ENCODE measurements at places on chromosomes 13 and 19.
A peak's percentile ranks its signal among the peaks of the same experiment; 100 is the strongest.

DNA sequence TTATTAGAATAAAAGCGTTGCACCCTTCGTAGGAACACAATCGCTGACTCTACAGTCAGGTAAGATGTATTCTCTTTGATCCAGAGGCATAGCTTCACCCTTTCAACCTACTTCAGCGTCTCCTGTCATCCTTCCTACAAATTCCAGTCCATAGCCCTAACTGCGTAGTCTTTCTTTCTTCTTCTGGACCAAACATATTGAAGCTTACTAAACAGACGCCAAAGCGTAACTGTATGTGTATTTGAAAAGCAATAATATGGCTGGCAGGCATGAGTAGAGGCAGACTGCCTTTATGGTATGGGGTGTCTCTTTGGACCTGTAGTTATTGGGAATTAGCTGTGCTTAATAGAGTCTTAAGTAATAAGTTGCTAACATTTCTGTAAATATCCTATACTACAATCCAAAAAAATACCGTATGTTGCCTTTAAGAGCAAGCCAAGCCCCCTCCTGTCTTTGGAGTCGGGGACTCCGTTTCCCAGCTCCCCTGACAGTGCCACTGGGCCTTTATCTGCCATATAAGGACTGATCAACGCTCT is 392 bp upstream of the ZNF548 start:
- DNase-seq, result no peak

- no peak for DNase-seq
Observed at GRCh38 chr19:12899891-12900518, 9.0 kb downstream of the GCDH start.

DNA sequence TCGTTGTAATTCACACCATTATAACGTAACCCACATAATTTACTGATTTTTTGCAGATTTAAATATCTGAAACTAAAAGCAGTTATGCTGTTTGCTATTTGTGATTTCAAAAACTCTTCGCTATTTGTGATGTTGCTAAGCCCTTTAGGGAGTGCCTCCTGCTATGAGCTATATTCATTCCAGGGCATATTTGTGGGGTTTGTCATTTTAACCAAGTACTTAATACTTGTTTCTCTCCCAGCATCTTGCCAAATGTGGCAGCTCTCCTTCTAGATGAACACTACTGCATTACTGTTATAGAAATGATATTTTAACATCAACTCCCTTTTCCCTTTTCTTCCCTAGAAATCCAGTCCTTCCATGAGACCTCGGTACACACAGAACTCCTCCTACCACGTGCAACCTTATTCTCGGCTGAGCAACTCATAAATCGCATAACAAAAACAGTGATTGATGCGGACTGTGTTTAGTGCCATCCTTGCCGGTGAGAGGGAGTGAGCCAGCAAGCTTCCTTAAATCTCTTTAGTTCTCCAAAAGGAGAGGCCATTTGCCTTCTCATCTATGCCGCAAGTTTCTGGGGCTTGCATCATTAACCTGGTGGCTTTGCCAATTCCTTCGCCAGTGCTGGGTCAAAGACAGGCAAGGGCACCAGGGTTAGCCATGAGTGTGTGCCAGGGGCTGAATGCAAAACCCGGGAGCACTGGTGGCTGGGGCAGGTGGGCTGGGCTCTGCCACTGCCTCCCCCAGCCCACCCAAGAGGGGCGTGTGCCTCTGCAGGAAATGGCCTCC is 33.4 kb downstream of the RFX2 start:
- DNase-seq, result no peak

DNA sequence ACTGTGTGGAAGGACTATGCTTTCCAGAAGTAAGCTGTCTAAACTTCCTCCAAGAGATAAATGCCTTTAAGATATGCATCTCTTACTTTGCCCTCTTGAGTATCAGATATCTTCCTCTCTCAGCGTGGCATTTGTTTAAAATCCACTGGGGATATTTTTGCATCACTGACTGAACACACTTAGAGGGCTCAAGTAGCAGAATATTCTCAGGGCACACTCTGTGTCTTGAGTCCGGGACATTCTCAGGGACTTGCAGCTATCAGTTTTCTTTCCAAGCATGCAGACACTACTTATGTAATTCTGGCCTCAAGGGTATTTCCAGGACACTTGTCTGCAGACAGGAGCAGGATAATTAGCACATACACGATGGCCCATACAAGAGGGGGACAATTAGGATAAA is 84.7 kb downstream of the ERCC5 start:
- no peak for DNase-seq

DNA sequence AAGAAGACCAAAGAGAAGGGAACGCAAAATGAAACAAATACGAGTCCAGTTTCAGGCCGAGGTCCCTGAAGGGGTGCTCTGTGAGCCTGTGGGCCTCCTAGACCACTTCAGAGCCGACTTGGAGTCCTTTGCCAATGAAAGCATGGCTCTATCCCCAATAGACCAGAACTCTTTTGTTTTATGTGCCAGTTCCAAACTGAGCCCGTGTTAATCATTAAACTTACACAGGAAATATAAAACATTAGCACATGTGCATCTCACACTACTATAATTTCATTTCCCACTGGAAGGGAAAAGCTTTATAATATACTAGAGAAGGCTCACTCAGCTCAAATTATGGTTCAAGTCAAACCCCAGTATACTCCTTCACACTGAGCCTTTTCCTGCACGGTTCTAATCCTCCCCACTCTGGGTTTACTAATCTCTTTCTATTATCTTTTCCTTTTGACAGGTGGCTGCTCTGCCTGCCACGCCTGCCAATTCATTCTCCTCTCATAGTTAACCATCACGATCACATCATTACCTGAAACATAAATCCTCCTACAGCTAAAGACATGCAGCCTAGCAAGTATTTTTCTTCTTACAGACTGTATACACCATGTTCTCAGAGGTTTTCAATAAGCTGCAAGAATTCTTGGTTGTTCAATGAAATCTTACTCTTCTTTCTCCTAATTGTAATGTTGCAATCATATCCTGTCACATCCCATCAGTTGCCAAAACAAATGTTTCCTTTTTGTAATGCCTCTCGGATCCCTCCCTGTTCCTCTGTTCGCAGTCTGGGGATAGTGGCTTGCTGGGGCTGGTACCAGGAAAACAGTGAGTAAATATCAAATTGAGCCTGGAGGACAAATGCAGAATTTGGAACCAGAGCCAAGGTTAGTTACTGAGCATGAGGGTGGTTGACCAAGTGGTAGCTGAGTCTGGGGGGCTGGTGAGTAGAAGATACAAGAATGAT is 18.8 kb upstream of the WASF3 start:
- DNase-seq, result no peak

DNA sequence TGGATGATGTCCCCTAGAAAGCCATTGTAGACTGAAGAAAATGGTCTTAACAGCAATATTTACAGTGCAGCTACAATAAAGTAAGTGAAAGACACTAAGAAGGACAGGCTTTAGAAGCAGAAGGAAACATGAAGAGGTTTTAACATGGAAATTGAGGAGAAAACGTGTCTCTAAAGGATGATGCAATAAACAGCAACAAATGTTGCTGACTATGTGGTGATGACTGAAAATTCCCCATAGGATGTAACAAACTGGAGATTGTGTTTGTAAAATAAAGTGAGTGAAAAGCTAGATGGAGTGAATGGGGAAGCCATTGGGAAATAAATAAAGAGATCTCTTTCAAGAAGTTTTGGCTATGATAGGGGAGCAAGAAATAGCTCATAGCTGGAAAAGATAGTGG is 186.7 kb upstream of the IPO5 start:
- DNase-seq, result no peak

DNA sequence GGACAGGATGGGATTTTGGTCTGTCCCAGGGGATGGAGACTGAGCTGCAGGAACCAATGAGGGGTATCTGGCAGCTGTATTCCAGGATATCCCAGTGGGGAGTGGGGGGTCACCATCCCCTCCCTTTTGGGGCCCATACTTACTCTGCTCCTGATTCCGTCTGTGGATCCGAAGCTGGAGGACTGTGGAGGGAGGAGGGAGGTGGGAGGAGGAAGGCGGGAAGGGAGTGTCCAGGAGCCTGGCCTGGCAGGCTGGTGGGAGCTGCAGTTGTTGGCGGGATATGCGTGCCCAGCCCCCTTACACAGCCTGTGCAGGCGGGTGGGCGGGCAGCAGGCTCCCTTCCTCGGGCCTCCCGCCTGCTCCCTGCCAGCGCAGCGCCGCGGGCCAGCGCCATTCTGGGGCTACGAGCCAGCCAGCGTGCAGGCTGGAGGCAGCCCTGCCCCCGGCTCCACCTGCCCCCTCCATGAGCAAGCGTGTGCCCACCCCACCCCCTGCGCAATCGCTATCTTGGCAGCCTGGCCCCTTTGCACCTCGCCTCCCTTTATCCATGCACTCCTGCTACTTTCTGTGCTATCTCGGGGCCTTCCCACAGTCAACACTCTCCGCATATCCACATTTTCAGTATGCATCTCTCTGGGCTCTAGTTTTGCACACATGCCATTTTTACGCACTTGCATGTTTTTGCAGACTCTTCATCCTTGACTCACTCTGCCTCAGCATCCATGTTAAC is 2.8 kb downstream of the MAMSTR start:
- DNase-seq, result peak; percentile 76

- peak; percentile 21 for DNase-seq
Observed at GRCh38 chr13:107545946-107546502, 669.3 kb downstream of the LIG4 start.

DNA sequence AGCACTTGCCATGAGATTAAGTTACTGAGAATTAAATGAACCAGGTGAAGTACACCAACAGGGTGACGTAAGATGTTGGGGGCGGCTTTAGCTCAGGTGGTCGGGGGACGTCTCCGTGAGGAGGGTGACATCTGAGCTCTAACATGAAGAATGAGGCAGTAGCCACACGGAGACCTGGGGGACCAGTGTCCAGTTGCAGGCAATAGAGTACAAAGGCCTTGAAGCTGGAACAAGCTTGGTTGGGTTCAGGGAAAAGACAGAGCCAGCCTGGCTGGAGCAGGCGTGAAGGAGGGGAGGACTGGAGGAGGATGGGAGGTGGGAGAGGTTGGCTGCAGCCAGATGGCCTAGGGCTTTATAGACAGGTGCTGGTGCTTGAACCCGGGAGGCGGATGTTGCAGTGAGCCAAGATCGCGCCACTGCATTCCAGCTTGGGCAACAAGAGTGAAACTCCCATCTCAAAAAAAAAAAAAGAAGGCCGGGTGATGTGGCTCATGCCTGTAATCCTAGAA is 1.6 kb downstream of the SPINT2 start:
- DNase-seq, result no peak

DNA sequence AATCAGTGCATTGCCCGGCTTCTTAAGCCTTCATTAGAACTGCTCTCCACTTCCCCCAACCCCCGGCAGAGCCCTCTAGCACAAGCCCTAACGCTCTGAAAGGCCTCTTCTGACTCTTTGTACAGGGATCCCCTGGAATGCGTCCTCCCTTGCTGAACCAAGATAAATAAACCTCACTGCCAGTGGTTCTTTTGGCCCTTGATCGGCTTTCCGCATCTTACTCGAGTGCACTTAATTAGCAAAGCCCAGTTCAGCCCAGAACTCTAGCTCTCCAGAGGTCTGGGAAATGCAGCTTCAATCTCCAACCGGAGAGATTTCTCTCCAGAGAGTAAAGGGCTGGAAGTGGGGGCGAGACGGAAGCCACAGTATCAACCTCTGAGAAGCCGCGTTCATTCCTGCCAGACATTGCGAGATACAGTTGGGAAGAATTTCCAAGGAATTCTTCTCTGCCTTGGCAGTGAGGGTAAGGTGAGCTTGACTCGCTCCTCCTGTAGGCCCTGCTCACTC is 8.7 kb upstream of the ZNF444 start:
- DNase-seq, result no peak

- no peak for DNase-seq
Observed at GRCh38 chr13:99331881-99332293, 24.7 kb upstream of the GPR183 start.

- DNase-seq, result no peak
Observed at GRCh38 chr13:102945886-102946285, 100.1 kb downstream of the ERCC5 start.

- DNase-seq, result no peak
Observed at GRCh38 chr13:20049558-20050473, 91.3 kb downstream of the ZMYM2 start.

- DNase-seq, result no peak
Observed at GRCh38 chr19:35557539-35558399, 5.7 kb downstream of the ATP4A start.

DNA sequence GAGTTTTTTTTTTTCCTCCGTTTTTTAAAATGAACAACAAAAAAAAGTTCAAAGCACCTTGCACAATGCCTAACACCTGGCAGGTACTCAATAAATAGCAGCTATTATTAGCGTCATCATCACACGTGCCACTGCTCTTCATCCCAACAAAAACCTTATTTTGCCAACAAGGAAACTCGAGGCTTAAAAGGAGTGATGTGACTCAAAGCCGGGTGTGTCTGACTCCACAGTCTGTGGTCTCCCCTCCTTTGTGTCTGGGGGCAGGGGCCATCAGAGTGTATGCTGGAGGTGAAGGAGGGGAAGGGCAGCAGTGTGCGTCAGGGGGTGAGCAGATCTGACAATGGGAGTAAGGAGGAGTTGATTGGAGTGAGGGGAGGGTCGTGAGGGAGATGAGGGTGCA is 34.1 kb upstream of the POU2F2 start:
- DNase-seq, result no peak

DNA sequence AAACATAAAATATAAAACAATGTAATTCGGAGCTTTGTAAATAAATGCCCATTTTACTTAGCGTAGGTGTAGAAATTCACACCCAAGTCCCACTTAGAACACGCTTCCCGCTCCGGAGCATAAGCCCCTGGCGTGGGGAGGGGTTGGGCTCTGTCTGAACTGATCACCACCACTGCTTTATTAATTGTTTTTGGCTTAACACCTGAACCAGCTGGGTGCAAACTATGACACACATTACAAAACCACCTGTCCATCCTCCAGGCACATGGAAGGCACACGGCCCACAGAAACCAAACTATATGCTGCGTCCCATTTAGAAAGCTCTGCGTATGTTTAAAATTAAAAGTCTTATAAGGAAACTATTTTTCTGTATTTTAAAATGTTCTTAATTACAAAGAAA is 25.9 kb downstream of the RASA3 start:
- DNase-seq, result no peak

DNA sequence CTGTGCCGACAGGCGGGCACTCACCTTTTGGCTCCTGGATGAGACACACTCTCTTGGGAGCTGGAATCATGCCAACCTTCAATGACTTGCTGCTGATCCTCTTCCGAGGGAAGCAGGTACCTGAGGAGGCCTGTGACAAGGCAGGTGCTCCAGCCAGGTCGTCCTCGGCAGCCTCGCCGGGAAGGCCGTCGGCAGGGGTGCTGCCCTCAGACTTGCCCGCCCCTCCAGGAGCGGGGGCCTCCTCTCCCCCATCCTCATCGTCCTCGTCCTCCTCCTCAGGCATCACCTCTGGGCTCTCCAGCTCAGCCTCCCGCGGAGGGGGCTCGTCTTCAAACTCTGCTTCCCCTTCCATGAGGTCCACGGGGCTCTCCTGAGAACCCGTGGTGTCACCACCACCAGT is 29.2 kb downstream of the SUGP2 start:
- DNase-seq, result no peak

GRCh38 chr19:42165146-42165545 is 32.9 kb upstream of the POU2F2 start:
- no peak for DNase-seq

DNA sequence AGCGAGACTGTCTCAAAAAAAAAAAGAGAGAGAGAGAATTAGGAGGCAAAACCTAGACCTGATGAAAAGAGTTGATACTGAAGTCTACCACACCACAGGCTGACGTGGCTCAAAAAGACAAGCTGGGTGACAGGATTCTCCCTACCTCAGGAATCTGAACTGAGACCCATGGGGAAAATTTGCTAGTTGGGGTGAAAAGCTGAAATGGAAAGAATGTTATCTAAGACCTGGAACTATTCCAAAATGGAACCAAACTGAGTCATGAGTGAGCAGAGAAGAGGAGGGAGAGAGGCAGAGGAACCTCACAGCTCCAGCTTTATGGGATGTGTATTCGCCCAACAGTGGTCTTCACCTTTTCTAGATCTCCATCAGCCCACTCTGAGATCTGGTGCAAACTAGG is 11.7 kb downstream of the SMG9 start:
- no peak for DNase-seq

Data from NCI-H1105 (cell line).